ENCODE measurements at places on chromosomes 1 and 21.

- no peak for DNase-seq
Measured at GRCh38 chr1:67729872-67730271, 44.9 kb downstream of the GADD45A start.

- no peak for DNase-seq
Measured at GRCh38 chr1:150576367-150576711, 3.1 kb downstream of the MCL1 start.

GRCh38 chr21:41923186-41923585, 30.6 kb downstream of the C2CD2 start:
- no peak for DNase-seq

DNA sequence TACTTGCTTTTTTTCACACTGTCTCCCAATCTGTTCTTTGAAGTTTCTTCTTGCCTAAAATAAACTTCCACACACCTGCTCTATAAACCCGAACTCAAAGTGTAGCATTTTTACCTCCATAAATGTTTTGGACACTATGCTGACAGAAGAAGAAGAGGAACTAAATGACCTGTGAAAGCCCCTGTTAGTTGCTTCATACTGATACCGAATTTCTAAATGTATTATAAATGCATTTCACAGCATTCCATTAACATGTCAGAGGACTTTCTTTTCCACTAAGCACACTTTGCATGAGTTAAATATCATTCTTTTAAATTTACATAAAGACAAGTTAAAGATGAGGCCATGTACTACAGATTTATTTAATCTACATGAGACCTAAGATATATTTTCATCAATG, 281.0 kb downstream of the SMYD3 start:
- no peak for DNase-seq

- DNase-seq = no peak
Measured at GRCh38 chr1:30981172-30981571, 72.6 kb upstream of the SDC3 start.

DNA sequence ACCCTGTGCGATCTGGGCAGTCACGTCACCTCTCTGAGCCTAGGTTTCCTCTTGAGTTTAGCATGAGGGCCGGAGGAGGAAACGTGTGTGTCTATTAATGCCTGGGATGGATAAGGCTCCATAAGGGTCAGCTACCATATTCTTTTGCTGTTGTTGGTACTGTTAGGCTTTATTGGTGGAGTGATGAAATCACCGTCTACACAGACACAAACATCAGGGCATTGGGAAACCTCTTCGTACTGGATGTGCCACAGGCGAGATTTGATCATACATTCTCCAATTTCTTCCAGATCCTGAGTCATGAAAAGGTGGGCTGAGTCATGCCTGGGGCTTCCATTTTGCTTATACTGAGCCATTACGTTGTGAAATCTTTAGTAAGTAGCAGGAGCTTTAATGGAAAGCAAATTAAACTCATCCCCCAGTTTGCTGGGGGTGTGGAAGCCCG, 24.9 kb upstream of the GRHL3 start:
- DNase-seq = no peak

GRCh38 chr1:9225411-9225785, 9.2 kb upstream of the H6PD start:
- no peak for DNase-seq

DNA sequence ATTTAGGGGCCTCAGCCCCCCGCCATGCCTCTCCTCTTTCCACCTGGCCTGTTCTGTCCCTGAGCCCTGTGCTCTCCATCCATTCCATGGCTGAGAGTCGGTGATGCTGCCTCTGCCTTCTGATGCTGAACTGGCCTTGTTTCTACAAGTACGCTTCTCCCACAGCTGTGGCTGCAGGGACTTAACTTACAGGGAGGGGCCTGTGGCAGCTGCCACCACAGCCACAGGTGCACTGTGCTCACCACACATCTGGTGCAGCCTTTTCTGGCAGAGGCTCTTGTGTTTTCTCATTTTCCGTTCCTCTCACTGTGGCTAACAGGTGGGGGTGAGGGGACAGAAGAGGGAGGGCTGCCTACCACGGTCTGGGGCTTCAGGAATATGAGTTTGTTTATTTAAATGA, 4.2 kb downstream of the FMO1 start:
- no peak for DNase-seq

GRCh38 chr1:115428676-115429075, 90.6 kb upstream of the NGF start:
- no peak for DNase-seq

GRCh38 chr1:178464141-178464540, 32.6 kb downstream of the CLEC20A start:
- DNase-seq = no peak

Data from posterior vena cava (tissue), 2 donors.